Aorta (tissue), 5 donors: ENCODE measurements at places on chromosomes 12 and 14.

- DNase-seq, result no peak
- no peak overlapping the region for H3K4me3 ChIP-seq
- H3K36me3 ChIP-seq, result no peaks in the 10 kb centered on the region
Measured at GRCh38 chr14:91997492-91997891, 42.4 kb downstream of the TRIP11 start.

DNA sequence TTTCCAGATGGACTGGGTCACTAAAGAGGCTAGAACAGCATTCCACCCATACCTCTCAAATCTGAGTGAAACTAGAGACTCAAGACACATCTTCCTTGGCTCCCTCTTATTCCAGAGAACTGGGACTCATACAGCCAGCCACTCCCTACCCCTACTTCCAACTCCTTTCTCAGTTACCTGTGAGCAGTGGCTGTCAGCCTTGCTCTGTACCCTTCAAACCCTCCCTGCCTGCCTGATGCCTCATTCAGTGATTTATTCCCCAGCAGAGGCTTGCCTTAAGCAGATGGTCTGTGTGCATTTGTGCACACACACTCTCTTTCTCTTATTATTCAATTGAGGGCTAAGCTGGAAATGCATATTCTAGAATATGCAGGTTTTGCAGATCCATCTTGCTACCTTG lies 14.6 kb downstream of the GPR84 start:
- H3K27ac ChIP-seq, result no peak overlapping the region
- H3K4me3 ChIP-seq, result no peak overlapping the region
- H3K36me3 ChIP-seq, result peaks cover 8% of the 10 kb centered on the region
- no peaks in the 10 kb centered on the region for H3K27me3 ChIP-seq
- H3K4me1 ChIP-seq, result no peaks in the 10 kb centered on the region

- no peak for DNase-seq
- H3K36me3 ChIP-seq, result no peaks in the 10 kb centered on the region
- no peaks in the 10 kb centered on the region for H3K27me3 ChIP-seq
- no peak overlapping the region for H3K27ac ChIP-seq
Measured at GRCh38 chr12:22046968-22047390, 961 bp downstream of the CMAS start.

DNA sequence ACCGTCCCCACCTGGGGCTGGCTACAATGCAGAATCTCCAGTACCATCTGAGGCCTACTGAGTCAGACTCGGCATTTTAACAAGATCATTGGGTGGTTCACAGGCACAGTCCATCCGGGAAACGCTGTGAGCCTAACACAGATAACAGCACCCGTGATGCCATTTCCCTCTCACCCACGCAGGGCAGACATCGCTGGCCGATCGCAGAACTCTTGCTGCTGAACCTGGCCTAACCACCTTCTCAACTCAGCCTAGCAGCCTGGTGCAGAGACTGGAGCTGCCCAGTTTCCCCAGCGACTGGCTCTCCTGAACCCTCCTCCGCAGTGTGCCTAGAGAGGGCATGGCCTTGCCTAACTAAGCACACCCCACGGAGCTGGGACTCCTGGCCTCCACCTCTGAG lies 83.3 kb downstream of the NCOR2 start:
- no peaks in the 10 kb centered on the region for H3K36me3 ChIP-seq
- H3K4me1 ChIP-seq, result no peaks in the 10 kb centered on the region

DNA sequence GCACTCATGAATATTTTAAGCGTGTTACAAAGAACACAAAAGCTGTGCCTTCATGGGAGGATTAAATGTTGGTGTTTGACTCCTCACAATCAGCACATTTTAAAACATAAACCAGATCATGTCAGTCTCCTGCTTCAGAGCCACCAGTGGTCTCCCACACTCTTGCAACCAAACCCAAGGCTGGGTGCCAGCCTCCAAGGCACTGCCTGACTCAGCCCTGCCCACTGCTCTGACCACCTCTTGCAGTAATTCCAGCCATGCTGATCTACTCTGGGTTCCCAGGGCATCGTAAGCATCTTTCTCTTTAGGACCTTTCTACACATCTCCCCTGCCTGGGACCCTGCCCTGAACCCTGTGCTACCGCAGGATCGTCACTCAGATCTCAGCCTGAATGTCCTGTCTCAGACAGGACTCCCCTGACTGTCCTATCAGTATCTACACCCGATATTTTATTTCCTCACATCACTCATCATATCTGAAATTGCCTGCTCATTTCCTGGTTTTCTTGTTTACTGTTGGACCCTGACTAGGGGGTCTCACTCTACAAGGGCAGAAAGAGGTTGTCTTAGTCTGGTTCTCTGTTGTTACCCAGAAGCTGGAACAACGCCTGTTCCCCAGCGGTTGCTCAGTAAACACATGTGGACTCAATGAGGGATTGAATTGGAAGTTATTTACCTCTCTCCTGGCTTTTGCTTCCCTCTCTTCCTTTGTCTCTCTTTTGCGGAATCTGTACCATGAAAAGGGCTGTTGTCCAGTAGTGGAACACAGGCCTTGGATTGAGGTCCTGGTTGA lies 449.8 kb downstream of the RAD51B start:
- H3K36me3 ChIP-seq, result no peaks in the 10 kb centered on the region
- peak; percentile 73 for DNase-seq
- H3K27ac ChIP-seq, result no peak overlapping the region
- peaks cover 2% of the 10 kb centered on the region for H3K4me1 ChIP-seq

DNA sequence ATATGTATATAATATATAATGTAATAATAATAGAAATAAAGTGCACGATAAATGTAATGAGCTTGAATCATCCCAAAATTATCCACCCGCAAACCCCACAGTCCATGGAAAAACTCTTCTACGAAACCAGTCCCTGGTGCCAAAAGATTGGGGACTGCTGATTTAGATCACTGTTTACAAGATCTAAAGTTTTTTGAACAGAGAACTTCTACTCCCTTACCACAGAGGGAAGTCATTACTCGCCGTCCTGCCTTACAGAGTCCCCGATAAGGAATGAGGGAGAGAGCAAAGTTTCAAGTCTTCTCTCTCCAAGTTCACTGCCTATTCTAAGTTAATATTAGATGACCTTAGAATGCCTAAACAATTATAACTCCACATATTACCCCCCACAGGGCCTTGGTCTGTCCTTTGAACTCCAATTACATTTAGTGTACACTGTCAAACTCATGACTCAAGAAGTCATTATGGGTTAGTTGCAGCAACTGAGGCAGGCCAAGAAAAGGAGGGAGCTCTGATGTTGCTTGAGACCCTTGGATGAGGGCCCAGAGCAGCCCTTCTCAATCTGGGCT lies 21.8 kb upstream of the DHRS4 start:
- no peak overlapping the region for H3K4me3 ChIP-seq
- no peak overlapping the region for H3K27ac ChIP-seq
- no peaks in the 10 kb centered on the region for H3K27me3 ChIP-seq
- no peak for DNase-seq
- no peaks in the 10 kb centered on the region for H3K4me1 ChIP-seq
